ENCODE measurements at places on chromosomes 4 and X. TPM values are rescaled to one million over a fixed set of nuclear protein-coding genes. Genes with fewer than 3 reads are reported as not detected.

Gene GPR173
- not detected for polyA plus RNA-seq

Gene MSMO1
- 22.5 TPM for polyA plus RNA-seq

Gene SLC2A9
- 0.41 TPM for polyA plus RNA-seq

Gene RADX
- polyA plus RNA-seq, result 1.9 TPM

Gene CLDN2
- polyA plus RNA-seq, result not detected

Gene ZNF185
- polyA plus RNA-seq, result 2.0 TPM

Gene DUX4
- polyA plus RNA-seq, result not detected

Gene TRIM75
- polyA plus RNA-seq, result not detected

Gene HTN3
- polyA plus RNA-seq, result not detected

Gene CT45A2
- not detected for polyA plus RNA-seq

Gene PAGE2B
- polyA plus RNA-seq, result not detected

Gene CT45A3
- not detected for polyA plus RNA-seq

Gene TEX13D
- not detected for polyA plus RNA-seq

Gene CFAP47
- polyA plus RNA-seq, result not detected

Data from IgD-negative memory B cell (primary cell).